ENCODE measurements at places on chromosomes 11 and 22. TPM values are rescaled to one million over a fixed set of nuclear protein-coding genes. Genes with fewer than 3 reads are reported as not detected.

Gene TOB2
- polyA plus RNA-seq = 52.6 TPM

Gene APOA4
- not detected for polyA plus RNA-seq

Gene NOX4
- 39.9 TPM for polyA plus RNA-seq

Gene SYNGR1
- 28.4 TPM for polyA plus RNA-seq

Gene SLC16A8
- polyA plus RNA-seq = 2.7 TPM

Gene BSX
- not detected for polyA plus RNA-seq

Gene OR51I1
- not detected for polyA plus RNA-seq

Gene LRP4
- 30.5 TPM for polyA plus RNA-seq

Gene VWA5A
- polyA plus RNA-seq = 12.8 TPM

Gene GLYAT
- 192 TPM for polyA plus RNA-seq

Gene KCTD21
- polyA plus RNA-seq = 8.1 TPM

Gene CALCA
- 15.2 TPM for polyA plus RNA-seq

Gene GPHA2
- polyA plus RNA-seq = 1.6 TPM

Gene GLYATL1B
- polyA plus RNA-seq = 0.17 TPM

Gene PANX3
- not detected for polyA plus RNA-seq

Gene CRACR2B
- polyA plus RNA-seq = 19.4 TPM

Gene HEPHL1
- not detected for polyA plus RNA-seq

Gene SLC22A9
- not detected for polyA plus RNA-seq

Gene MS4A4E
- 0.42 TPM for polyA plus RNA-seq

Gene TSG101
- 153 TPM for polyA plus RNA-seq

Gene MTCH2
- 107 TPM for polyA plus RNA-seq

Gene MUC6
- 17.0 TPM for polyA plus RNA-seq

Gene OVOL1
- 14.0 TPM for polyA plus RNA-seq

Gene APOL4
- 4.6 TPM for polyA plus RNA-seq

Gene PRPF19
- polyA plus RNA-seq = 148 TPM

Gene TRIM29
- polyA plus RNA-seq = 2.0 TPM

Gene RHOG
- 30.9 TPM for polyA plus RNA-seq

Gene TNRC6B
- 12.2 TPM for polyA plus RNA-seq

Gene PTPMT1
- 51.9 TPM for polyA plus RNA-seq

Gene RAD9A
- polyA plus RNA-seq = 33.9 TPM

Gene MYEOV
- polyA plus RNA-seq = 5.1 TPM

Gene APOC3
- polyA plus RNA-seq = 15.8 TPM

Gene CADM1
- polyA plus RNA-seq = 158 TPM

Gene NXPE2
- polyA plus RNA-seq = 0.61 TPM

Gene LUZP2
- 1.9 TPM for polyA plus RNA-seq

Gene LMO2
- 21.3 TPM for polyA plus RNA-seq

Gene HPX
- 4.8 TPM for polyA plus RNA-seq

Gene ACR
- polyA plus RNA-seq = 0.27 TPM

Gene SLC22A6
- 19.7 TPM for polyA plus RNA-seq

Gene MMP10
- not detected for polyA plus RNA-seq

Gene PKNOX2
- polyA plus RNA-seq = 14.6 TPM

Gene BLID
- polyA plus RNA-seq = not detected

Gene OR52B2
- not detected for polyA plus RNA-seq

Data from renal cortex interstitium (tissue), 15 donors.